ENCODE measurements at places on chromosomes 12 and 14.

DNA sequence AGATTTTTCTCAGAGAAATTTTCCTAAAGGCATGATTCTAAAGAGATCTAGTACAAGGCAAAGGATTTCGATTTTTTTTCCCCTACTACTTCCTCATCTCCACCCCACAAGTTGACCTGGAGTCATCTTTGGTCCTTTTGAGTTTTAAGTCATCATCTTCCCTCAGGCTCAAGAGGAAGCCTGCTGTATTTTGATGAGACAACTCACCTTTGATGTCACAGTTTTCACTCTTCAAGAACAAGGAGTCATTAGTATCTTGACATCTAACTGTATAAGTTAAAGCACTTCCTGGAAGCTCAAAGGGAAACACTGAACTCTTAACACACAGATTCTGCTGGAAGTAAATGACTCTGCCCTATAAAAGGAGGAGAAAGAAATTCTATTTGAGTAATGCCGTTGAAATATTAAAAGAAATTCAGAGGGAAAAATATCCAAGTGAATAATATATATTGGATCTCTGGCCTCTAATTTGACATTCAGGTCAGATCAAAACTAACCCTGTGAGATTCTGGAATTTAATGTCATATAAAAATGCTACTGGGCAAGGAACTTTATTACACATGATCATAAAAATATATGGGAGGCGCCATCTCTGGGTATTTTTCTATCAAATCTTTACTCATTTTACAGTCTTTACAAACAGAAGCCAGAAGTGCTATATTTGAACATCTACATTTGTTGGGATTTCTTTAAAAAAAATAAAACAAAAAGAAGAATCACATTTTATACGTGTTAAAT lies 435.0 kb downstream of the NRXN3 start:
- DNase-seq: no peak

DNA sequence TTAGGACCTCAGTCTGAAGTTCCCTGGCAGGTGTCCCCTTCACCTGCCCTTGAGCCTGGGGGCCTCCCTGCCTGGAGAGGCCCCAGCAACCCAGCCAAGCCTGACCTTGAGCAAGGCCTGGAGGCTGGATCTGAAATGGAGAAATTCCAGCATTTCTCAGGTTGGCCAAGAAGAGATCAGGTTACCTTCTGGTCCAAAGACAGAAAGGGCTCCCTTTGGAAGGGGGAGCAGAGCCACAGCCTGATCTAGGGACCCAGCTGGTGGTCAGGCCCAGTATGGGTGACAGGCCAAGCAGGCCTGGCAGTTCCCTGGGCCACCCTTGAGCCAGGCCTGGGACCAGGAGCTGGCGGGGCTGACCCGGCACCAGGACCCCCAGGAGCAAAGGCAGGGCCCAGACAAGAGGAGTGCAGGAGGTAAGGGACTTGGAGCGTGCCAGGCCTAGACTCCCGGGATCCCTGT lies 82.8 kb downstream of the TNFAIP2 start:
- DNase-seq: no peak

- DNase-seq: no peak
These were observed 155.9 kb downstream of the SLC41A2 start for GRCh38 chr12:104802208-104802607.

DNA sequence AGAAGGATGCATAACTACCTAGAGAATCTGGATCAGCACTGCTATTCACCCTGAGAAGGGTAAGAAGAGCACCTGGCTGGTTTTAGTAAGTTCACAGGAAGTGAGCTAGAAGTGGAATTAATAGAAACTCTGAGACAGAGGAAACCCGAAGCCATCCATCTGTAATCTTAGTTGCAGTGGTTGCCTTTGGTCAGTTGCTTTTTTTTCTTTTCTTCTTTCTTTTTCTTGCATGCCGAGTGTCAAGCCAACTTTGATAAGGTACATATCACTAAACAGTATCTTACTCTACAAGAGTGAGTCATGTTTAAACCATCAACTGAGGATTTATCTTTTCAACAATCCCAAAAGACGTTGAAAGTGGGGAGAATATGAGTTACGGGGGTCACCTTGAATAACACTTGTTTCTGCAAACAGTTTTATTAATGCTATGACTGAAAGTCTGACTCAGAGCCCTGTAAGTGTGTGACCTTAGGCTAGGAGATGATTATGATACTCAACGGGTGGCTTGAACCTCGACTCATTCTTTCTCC lies 26.7 kb downstream of the C12orf75 start:
- DNase-seq: peak; percentile 43

GRCh38 chr14:39107591-39107996 lies 4.6 kb upstream of the SEC23A start:
- peak; percentile 57 for DNase-seq

GRCh38 chr12:69019910-69020309 lies 86.9 kb upstream of the CPM start:
- no peak for DNase-seq

GRCh38 chr14:96512602-96513397 lies 10.6 kb downstream of the PAPOLA start:
- no peak for DNase-seq

GRCh38 chr12:83575326-83575725 lies 888.6 kb downstream of the TMTC2 start:
- no peak for DNase-seq

- DNase-seq: no peak
These were observed 23.4 kb downstream of the ALDH1L2 start for GRCh38 chr12:105060715-105061378.

DNA sequence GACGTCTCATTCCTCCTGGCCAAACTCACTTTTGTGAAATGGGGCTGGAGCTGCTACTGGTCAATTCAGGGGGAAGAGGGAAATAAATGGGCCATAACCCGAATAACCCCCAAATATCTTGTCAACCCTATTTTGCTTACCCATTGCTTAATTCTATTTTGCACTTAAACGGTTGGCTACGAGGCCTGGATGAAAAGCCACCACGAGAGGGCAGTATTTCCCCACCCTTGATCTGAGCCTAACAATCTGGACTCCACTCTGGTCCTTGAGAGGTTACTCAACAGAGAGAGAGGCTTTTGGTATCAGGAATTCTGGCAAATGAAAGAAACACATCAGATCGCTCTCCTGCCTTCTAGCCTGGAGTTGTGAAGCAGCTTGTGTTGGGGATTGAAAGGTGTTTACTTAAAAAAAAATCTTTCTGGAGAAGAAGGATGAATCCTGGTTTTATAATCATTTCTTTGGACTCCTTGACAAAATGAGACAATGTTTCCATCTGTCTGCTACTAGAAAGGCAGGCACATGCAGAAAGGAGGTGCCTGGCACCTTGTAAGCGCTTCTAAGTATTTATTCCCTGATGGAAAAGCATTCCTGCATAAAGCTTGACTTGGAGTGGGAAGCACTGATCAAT lies 22.4 kb upstream of the FBXO21 start:
- DNase-seq: peak; percentile 78

All from GM10248 (cell line).